Sigmoid colon (tissue), 7 donors: ENCODE measurements at places on chromosomes 4 and X. TPM values are rescaled to one million over a fixed set of nuclear protein-coding genes. Genes with fewer than 3 reads are reported as not detected.

GRCh38 chr4:131531087-131531486 lies 1618.0 kb upstream of the PCDH10 start:
- DNase-seq: no peak

GRCh38 chrX:74614093-74614909 lies at the start of gene RLIM:
Gene RLIM, minus strand, starts transcription at chrX:74614624. Its CDS starts 18,647 bp downstream, at chrX:74595977.
- peak; percentile 97 for DNase-seq

GRCh38 chr4:137583671-137584070 lies 51.4 kb upstream of the PCDH18 start:
- DNase-seq: no peak

GRCh38 chrX:97117572-97117971 lies 233.9 kb downstream of the RPA4 start:
- DNase-seq: no peak

DNA sequence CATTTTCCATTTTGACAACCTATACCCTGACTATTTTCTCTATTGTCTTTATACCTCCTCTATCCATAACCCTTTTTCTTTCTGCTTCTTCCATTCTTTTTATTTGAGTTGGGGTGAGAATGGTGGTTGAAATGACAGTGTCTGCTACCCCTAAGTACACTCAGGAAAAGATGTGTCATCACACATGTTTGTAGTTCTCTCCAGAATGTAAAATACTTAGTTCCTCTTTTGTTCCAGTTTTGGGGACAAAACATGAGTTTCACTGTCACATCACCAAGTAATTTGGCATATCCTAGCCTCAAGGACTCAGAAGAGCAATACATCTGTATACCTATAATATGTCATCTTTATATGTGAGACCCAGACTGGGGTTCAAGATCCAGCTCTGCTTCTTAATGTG lies 90.3 kb downstream of the COMMD8 start:
- DNase-seq: no peak

GRCh38 chrX:150438165-150438564 lies 75.0 kb downstream of the MAMLD1 start:
- DNase-seq: no peak

GRCh38 chr4:60682901-60683300 lies 517.2 kb upstream of the ADGRL3 start:
- DNase-seq: no peak

- no peak for DNase-seq
Observed at GRCh38 chr4:110830461-110830860, 207.6 kb upstream of the PITX2 start.

DNA sequence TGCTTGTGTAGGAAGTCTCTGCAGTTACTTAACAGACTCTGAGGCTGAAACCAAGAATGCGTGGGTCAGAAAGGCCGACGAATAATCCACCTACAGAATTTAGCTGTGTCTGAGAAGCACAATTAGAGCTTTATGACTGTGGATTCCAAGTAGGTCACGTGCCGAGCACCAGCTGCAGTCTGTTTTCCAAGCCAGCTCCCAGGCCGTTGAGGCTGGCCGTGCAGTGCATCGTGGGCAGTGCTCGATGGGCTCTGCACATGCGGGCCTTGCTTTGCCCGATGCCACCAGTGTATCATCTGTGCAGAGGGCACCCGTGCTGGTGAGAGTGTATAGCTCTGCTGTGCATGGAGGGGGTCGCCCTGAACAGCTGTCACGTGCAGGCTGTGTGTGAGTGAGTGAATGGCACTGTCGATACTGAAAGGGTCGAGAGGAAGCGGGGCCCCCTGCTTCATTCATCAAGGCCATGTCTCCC lies 67.5 kb upstream of the CLDN34 start:
- DNase-seq: peak; percentile 63

DNA sequence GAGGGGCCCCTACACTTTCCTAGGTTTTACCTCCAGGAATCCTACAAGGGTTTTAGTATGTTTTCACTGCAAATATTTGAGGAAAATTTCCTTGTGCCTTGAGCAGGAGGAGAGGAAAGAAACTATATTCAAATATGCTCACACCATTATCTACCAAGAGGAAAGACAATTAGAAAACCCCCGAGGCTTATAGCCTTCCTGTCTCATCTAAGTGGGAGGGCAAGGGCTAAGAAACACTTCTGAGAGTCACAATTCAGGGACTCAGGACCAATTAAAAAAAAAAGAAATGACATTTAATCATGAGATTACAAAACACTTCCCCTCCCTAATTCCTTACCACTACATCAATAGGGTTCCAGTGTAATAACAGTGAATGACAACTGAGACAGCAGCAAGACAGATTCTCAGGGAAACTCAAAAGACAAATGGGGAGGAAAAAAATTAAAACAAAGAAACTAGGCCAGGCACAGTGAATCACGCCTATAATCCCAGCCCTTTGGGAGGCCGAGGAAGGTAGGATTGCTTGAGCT lies 45.6 kb downstream of the ATRX start:
- no peak for DNase-seq

DNA sequence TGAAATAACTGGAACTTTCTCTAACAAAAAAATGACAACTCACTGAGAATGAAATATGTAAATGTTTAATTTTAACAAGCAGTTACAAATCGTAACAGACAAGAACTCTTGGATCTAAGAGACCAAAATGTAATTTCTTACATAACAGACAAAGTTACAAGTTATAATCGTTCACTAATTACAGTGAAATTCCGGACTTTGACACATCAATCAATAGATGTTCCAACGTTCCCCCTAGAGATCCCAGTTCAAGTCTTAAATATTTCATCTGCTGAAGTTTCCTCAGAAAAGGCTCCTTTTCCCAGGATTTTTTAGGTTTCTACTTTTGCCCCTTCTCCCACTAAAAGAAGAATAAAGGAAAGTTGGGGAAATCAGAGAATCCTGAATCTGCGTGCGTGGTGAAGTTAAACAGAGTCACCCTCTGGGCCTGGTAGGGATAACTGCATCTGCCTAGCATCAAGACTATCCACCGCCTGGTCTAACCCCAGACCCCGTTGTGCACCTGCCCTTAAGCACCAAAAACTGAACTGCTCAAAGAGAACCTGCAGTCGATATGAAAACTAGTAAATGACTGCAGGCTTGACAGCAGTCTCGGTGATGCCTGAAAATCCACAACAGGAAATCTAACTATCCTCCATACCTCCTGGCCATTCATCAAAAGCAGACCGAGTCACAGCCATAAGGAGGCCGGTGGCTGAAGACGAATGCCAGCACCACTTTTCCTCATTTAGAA lies 2.3 kb downstream of the IRF2 start:
- no peak for DNase-seq

GRCh38 chr4:95835672-95836071 lies 4.2 kb upstream of the PDHA2 start:
- no peak for DNase-seq

DNA sequence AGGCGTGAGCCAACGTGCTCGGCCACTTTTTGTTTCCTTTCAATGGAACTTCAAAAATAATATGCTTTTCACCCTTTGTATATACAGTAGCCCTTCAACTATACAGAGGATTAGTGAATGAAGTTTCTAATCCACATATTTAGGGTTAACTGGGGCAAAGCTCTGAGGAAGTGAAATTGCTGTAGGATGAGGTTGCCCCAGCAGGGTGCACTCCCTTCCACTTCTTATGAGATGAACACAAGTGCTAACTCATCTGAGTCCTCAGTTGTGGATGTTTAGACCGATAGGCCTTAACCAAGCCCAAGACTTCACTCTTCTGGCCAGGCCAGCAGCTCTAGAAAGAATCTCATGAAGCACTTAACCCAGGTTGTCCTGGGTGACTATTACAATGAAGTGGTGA lies 29.1 kb upstream of the CT55 start:
- no peak for DNase-seq

GRCh38 chrX:10457092-10457491 lies 163.3 kb downstream of the MID1 start:
- no peak for DNase-seq

- no peak for DNase-seq
Observed at GRCh38 chrX:75365243-75365975, 91.5 kb downstream of the UPRT start.

DNA sequence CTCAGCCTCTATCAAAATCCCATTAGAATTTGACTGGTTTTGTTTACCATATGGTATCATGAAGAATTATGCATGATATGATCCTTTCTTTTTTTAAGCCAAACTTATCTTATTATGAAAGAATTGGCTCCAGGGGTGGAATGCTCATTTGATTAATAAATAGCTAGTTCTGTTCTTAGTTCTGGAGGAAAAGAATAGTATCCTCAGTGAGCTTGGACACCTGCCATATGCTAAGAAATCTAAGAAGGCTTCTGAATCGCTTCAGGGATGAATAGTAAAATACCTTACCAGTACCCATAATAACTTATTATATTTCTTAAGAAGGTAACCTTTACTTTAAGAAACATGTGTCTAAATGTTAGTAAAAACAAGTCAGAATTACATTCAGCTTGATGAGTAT lies 803.6 kb downstream of the ADGRL3 start:
- no peak for DNase-seq

- DNase-seq: no peak
Observed at GRCh38 chrX:41781500-41781899, 57.5 kb downstream of the GPR82 start.

DNA sequence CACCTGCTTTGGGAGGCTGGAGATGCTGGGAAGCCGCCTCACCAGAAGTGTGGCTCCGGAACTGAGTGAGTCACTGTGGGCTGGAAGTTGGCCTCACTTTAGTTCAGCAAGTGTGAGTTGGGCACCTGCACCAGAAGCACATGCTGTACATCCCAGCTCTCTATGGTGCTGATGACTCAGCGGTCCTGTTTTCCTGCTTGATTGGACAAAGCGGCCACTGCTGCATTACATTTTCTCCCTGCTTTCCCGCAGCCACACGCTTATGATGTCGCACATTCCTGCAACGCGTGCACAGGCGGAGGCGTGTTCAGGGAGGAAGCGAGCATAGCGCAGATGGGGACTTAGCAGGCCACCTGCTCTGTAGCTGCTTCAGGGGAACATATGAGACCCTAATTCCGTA lies 26.7 kb upstream of the CLDN34 start:
- DNase-seq: no peak

GRCh38 chrX:118726887-118727685 lies at the start of gene IL13RA1:
Gene IL13RA1, plus strand, starts transcription at chrX:118727606. Its CDS starts 33 bp downstream, at chrX:118727639.
- DNase-seq: peak; percentile 90

DNA sequence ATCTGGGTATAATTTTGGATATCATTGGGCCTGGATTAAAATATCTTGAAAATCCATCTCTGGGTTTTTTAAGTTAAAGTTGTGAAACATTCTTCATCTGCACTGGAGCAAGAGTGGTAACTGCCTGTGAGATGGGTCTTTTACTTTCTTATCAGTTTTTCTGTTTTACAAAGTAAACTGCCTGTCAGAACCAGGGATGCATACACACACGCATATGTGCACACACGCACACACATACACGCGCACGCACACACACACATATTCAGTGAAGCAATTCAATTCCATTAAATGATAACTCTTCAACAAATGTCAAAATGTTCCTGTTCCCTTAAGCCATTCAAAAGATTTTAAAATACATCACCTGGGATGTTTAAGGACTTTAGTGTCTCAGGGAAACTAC lies 515.8 kb downstream of the INPP4B start:
- DNase-seq: no peak

DNA sequence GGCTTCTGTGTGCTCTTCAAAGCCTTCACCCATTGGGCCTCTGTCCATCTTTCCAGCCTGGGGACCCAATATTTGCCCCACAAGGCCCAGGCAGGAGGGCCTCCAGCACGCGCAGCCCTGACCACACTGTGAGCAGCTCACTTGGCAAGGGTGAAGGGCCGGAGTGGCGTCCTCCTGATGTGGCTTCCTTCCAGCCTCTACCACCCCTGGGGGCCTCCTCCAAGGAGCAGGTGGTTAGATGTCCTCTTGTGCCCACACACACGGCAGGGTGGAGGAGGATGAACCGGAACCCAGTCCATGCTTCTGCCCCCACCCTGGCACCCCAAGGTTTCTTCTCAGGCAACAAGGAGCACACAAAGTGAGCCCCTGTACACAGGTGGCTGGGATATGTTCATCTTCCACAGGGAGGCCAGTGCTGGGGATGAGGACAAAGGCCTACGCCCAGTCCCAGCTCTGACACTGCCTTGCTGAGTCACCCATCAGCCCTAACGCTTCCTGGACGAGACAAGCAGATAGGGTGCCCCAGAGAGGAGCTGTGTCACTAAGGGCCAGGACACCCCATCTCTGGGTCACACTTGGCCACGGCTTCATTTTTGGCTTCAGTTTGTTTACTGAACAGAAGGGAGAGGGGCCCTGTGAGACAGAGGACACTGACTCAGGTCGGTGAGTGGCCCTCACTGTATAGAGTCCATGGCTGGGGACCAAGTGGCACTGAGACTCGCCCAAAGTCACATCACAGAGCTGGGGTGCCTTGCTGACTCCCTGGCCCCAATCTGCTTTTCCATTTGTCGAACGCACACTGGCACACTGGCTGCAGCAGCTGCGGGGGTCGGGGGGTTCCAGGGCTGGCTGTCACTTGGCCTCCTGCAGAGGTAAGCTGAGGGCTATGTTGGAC lies 1.9 kb downstream of the UBL4A start:
- peak; percentile 62 for DNase-seq

DNA sequence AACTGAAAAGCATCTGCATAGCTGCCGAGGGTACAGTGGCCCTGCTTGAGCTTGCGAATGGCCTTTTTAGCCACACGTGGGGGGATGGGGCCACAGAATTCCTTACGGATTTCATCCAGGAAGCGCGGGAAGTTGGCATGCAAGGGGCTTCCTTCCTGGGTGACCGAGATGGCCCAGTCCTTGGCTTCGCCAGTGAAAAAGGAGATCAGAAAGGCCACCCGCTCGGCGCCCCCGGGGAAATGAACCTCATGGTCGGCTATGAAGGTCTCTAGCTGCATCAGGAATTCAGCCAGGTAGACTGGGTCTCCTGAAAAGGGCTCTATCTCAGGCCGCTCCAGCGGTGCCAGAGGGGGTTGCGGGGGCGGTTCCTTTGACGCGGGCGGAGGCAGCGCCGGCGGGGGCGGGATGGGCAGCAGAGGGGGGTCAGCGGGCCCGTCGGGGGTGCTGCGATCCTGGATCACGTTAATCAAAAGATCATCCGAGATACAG lies 909 bp downstream of the RTL5 start:
- DNase-seq: no peak

- DNase-seq: no peak
Observed at GRCh38 chr4:150593996-150594395, 12.0 kb downstream of the MAB21L2 start.

- DNase-seq: no peak
Observed at GRCh38 chrX:44698357-44698756, 145.5 kb upstream of the DUSP21 start.

SLC26A1 gene
- polyA plus RNA-seq: not detected

STAP1 gene
- polyA plus RNA-seq: 9.4 TPM

SLITRK4 gene
- polyA plus RNA-seq: 0.15 TPM

PPP1R2C gene
- polyA plus RNA-seq: not detected

PNMA6A gene
- polyA plus RNA-seq: 0.60 TPM

PGAM4 gene
- polyA plus RNA-seq: not detected

CT55 gene
- 1.2 TPM for polyA plus RNA-seq

UGT2B17 gene
- polyA plus RNA-seq: 376 TPM

TEX13B gene
- polyA plus RNA-seq: not detected
